ENCODE measurements at places on chromosomes 2 and 18.
A peak's percentile ranks its signal among the peaks of the same experiment; 100 is the strongest.

DNA sequence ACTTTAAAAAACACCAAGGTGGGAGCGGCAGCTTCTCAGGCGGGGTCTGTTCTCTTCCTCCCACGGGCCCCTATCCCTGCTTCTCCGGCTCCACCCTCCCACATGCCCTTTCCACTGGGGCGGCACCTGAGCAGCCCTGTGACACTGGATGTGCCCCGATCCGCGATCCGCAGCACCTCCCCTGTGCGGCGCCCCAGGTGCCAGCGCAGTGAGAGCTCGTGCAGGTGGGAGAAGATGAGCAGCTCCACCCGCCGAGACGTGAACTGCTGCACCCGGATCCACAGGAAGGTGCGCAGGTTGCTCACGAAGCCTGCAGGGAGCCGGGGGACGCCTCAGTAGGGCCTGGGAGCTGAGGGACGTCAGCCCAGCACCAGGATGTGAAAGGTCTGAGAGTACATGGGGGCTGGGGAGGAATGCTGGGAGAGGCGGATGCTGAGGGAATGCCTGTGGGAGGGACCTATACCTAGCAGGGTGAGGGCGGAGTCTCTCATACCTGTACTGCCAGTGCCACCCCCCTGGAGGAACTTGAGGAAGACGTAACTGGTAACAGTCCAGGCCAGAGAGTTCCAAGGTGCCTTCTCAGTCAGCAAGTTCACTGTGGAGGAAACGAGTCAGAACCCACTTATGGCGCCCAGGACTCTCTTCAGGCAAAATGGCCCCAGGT is 2.8 kb downstream of the ABCB6 start:
- peak; percentile 55 for DNase-seq

- DNase-seq, result no peak
These were observed 52.2 kb upstream of the UGP2 start for GRCh38 chr2:63789338-63790020.

GRCh38 chr2:231449503-231450054 is 14.7 kb downstream of the NCL start:
- DNase-seq, result no peak

DNA sequence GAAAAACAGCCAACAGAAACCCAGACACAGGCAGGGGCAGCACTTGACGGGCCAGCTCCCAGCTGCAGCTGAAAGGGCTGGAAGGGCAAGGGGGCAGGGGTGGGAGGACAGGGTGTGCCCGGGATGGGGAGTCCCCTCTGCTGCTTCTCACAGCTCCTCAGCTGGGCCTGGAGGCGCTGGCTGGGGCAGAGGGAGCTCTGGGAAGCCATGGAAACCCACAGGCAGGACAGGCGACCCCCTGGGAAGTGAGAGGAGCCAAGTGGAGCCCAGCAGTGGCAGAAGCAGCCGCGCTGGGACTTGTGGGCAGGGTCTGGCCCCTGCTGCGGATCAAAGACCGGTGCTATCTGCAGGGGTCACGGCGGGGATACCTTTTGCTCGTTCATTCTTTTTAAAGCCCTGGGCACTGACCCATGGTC is 20.7 kb downstream of the OTOF start:
- no peak for DNase-seq

- no peak for DNase-seq
These were observed 9.3 kb downstream of the PSTPIP2 start for GRCh38 chr18:46062781-46063180.

- DNase-seq, result no peak
These were observed 17.6 kb upstream of the BZW1 start for GRCh38 chr2:200794143-200794542.

DNA sequence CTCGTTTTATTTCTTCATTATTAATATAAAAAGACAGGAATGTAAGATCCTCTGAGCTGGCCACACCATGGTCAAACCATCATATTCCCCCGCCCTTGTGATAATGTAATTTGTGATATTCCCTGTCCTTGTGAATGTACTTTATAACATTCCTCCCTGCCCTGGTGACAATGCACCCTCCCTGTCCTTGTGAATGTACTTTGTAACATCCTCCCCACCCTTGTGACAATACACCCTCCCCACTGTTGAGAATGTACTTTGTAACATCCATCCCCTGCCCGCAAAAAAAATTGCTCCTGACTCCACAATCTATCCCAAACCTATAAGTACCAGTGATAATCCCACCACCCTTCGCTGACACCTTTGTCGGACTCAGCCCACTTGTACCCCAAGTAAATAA is 211.0 kb downstream of the MBD2 start:
- DNase-seq, result no peak

GRCh38 chr18:22872900-22873537 is 60.1 kb upstream of the RBBP8 start:
- DNase-seq, result no peak

- DNase-seq, result peak; percentile 32
These were observed 3.5 kb downstream of the COPS9 start for GRCh38 chr2:240132651-240132980.

DNA sequence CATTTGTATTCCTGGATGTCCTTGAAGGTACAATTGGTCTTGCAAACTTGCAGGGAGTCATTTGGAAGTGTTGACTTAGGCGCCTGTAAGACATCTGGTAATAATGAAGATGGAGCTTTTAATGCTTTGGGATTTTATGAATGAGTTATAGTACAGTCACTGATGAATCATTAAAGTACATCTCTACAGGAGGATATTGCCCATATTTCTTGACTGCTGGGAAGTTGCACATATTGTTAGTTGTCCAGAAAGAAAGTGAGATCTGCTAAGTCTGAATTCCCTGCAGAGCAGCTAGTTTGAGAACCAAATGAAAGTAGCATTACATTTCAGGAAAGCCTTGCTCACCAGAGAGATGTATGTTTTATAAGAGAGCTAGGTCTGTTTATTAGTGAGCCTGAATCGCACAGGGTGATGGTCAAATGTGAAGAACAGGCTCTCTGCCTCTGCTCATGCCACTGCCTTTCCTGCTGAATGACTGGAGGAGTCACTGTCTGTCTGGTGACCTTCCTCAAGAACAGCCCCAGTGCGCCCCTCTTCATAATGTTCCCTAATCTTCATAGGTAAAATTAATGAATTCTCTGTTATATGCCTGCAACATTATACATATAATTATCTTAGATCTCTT is 138.9 kb upstream of the KLHL14 start:
- DNase-seq, result no peak

DNA sequence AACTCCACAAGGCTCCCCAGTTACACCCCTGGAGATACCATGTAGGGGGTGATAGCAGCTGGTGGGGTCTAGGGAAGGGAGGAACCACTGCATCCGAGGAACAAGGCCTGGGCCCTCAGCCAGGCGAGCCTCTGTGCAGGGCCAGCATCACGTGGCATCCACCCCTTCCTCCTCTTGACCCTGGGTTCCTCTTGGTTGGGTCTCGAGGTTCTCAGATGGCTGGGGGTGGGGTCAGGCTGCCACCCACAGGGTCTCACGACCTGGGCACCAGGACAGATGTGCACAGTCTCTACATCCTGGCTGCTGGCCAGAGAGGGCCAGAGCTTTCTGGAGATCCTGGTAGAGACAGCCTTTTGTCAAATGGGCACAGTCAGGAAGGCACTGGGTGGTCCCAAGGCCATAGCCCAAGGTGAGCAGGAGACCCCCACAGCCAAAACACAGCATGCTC is 10.4 kb downstream of the HS6ST1 start:
- peak; percentile 44 for DNase-seq

Data from head of caudate nucleus (tissue), 42 donors.